ENCODE measurements at places on chromosomes 6 and 20.

- no peak for DNase-seq
Measured at GRCh38 chr6:7701212-7701834, 24.6 kb upstream of the BMP6 start.

DNA sequence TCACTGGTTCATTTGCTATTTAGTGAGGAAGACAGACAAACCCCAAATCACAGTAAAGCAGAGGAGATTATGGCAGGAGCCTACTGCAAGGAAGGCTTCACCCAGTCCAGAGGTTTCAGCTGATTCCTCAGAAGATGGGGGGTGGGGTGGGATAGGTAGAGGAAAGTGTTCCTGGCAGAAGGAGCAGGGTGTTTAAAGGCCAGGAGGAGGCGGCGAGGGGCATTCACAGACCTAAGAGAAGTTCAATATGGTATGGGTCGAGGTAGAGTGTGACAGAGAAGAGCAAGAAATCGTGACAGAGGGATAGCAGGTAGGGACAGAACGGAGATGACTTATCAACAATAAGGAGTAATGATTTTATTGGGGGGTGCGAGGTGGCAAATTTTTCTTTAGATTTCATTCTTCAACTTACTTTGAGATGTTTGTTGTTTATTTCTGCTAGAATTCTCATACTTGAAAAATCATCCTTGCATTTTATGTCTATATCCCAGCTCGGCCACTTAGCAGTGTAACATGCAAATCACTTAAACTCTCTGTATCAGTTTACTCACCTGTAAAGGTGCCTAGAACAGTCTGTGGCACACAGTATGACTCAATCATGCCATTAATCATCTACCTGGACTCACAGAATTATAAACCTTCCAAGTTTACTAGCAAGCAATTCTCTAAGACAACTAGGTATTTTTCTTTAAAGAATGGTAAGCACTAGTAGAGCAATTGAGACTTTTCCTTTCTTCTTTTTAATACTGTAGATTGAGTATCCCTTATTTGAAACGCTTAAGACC, 176.7 kb downstream of the REV3L start:
- no peak for DNase-seq

DNA sequence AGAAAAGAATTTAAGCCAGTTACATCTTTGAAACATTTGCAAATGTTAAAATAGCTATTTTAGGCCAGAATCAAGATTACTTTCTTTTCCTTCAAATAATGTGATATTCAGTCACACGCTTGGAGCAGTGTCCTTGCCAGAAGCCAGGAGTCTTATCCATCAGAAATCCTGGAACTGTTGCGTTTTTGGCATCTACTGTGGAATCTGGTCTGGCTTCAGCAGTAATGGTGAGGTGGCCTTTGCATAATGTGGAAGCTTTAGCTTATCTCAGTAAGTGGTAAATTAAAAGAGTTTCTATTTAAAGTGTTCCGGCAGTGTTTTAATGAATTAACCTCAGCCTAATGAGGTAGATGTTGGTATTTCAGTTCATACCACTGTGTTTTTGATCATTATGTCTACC, 97.6 kb downstream of the FIG4 start:
- no peak for DNase-seq

GRCh38 chr20:10843146-10843711, 169.4 kb upstream of the JAG1 start:
- DNase-seq, result no peak

DNA sequence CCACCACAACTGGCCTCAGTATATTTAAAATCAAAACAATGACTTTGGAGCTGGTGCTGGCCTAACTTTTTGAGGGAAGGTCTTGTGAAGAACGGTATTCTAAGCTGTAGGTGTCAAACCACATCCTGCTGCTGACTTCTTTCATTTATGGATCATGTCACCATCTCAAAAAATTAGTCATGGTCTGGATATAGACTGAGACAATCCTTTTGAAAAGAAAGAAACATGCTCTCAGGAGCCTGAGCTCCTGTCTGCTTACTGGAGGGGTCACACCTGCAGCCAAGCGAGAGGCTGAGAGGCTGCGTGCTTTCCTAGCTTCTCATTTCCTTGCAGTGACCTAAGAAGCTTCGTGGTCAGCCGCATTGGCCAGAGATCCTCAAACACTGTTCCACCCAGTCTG, 55.2 kb downstream of the TIAM2 start:
- no peak for DNase-seq

DNA sequence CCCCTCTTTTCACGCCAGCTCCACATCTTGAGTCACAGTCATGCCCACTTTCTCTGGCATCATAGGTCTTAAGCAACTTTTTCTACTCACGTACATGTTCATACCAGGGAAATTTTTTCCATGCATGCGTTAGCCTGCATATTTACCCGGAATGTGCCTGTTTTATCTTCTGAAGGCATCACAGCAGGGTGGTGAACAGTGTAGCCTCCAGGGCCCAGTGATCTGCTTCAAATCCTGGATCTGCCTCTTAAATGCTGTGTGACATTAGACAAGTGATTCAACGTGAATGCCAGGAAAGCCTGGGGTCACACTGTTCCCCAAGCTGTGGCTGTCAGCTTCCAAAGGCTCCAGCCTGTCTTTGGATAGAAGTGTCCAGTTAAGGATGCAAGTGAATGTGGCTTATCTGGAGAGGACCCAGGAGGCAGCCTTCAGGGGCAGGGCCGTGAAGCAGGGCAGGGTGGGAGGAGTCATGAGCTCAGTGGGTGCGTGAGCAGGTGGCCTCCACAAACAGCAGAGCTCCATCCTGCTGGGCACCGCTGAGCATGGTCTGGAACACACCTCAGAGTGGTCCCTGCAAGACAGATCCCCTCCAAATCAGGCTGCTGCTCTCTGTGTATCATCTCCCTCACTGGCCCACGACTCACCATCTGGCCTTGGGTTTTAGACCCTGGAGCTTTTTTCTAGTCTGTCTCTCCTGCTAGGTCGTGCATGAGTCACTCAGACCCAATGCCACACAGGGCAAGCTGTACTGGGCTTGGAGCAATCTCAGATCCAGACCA, 30.4 kb upstream of the CD93 start:
- DNase-seq, result peak; percentile 36

DNA sequence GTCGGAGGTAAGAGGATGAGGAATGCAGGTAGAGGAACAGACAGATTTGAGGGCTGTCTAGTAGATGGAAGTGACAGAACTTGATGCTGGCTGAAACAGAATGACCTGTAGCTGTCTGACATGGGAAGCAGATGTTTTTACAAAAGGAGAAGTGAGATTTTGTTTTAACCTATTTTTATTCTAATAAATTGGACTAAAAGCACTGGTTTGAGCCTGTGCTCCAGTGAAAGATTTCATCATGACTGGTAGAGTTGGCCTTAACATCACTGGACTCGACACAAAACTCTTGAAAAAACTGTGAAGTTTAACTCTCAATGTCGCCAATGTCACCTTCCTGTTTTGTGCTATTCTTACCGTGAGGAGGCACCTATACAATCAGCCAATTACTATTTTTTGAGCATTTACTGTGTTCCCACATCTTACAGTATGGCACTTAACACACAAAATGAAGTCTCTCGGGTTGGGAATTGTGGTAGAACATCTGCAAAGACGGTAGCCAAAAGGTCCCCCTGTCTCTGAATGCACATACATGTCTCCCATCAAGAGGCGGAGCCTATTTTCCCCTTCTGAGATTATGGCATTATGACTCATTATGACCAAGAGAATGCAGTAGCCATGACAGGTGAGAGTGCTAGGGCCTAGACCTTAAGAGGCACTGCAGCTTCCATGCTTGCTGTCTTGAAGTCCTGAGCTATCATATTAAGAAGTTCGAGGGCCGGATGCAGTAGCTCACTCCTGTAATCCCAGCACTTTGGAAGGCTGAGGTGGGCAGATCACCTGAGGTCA, 93.2 kb downstream of the FOXF2 start:
- DNase-seq, result no peak

GRCh38 chr6:148203970-148204369, 138.7 kb upstream of the SASH1 start:
- DNase-seq, result no peak

GRCh38 chr6:47698342-47698787, at the start of gene ADGRF4:
ADGRF4 (plus strand) TSS chr6:47698580; CDS start chr6:47707246, 8,666 bp downstream.
- no peak for DNase-seq

DNA sequence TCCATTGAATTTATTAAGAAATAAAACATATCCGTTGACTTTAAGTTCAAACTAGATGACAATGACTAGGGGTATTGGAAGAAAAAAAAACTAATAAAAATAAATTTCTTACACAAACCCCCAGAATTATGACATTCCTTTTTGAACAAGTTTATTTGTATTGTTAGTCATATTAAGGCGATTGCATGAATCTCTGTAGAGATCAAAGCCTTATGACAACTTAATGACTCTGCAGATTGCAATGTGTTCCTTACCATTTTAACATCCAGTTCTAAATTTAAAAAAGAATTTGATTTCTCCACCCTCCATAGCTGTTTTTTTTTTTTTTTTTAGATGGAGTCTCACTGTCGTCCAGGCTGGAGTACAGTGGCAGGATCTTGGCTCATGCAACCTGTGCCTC, 189.8 kb upstream of the CEP162 start:
- DNase-seq, result peak; percentile 32
